ENCODE measurements at places on chromosomes 4 and X. TPM values are rescaled to one million over a fixed set of nuclear protein-coding genes. Genes with fewer than 3 reads are reported as not detected.

RBMXL3 gene
- total RNA-seq, result not detected

TMPRSS11A gene
- total RNA-seq, result 0.50 TPM

SSX1 gene
- total RNA-seq, result not detected

GAR1 gene
- 8.2 TPM for total RNA-seq

PCDH7 gene
- 19.8 TPM for total RNA-seq

PIR gene
- 22.9 TPM for total RNA-seq

DMRTC1 gene
- total RNA-seq, result not detected

MAGEB17 gene
- not detected for total RNA-seq

XPNPEP2 gene
- total RNA-seq, result not detected

Measured in nasal cavity respiratory epithelium epithelial cell of viscerocranial mucosa (primary cell).